ENCODE measurements at places on chromosomes 1 and 21.

DNA sequence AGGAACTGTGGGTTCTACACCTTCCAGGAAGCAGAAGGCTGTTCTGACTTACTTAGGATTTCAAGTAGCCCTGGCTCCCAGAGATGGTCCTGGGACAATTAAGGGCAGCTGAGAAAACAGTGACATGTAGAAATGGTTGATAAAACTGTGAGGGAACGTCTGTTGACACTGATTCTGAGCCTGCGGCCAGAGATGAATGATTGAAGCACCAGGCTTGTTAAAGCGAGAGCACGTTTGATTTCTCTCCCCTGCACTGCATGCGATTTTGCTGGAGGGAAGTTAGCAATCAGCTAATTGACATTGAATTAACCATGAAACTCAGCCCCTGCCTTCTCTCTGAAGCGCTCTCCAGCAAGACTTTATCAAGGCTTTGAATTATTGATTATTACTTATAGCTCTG lies 29.9 kb upstream of the POU3F1 start:
- DNase-seq = no peak

DNA sequence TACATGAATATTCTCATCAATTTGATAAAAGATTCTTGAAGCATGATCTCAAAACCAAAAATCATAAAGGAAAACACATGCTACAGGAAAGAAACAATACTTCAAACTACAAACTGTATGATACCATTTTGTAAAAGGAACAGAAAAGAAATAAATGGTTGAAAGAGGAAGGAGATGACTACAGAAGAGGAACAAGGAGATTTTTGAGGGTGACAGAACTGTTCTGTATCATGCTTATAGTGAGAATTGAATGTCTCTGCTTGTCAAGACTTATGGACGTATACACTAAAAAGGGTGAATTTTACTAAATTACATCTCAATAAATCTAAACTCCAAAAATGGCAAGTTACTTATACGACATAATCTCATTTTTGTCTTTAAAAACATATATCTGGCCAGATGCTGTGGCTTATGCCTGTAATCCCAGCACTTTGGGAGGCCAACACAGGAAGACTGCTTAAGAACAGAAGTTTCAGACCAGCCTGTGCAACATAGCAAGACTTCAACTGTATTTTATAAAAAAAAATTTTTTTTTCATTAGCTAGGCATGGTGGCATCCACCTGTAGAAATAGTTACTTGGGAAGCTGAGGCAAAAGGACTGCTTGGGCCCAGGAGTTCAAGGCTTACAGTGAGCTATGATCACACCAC lies 125.4 kb downstream of the EIF4G3 start:
- no peak for DNase-seq

- DNase-seq = no peak
Measured at GRCh38 chr1:228092342-228093049, 10.0 kb downstream of the ARF1 start.

- no peak for DNase-seq
Measured at GRCh38 chr1:100523038-100523652, 14.8 kb upstream of the GPR88 start.

DNA sequence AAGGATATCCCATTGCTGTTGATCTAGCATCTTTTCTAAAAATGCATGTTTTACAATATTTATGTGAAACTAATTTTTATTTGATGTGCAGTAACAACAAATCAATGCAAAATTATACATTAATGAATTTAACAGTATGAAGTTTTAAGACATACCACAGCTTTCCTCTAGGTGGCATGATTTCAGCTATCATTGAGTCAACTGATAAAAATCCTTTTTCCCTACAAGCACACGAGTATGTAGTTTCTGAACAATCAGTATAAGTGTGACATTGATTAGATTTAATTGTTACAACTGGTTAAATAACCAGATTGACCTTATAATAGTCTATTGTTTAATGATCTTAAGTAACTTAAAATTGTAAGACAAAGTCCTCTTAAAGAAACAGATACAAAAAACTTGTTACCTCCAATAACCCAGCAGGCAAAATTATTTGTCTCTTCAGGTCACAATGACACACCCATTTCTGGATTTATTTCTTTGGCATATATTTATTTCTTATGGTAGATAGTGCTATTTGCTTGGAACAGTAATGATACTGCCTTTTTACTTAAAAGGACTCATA lies 5.8 kb upstream of the TGFB2 start:
- DNase-seq = no peak

GRCh38 chr1:172638885-172639831 lies 19.7 kb upstream of the FASLG start:
- DNase-seq = peak; percentile 63

- no peak for DNase-seq
Measured at GRCh38 chr1:161402446-161402845, 34.8 kb upstream of the CFAP126 start.

- DNase-seq = no peak
Measured at GRCh38 chr1:11417162-11417561, 61.8 kb upstream of the DISP3 start.

DNA sequence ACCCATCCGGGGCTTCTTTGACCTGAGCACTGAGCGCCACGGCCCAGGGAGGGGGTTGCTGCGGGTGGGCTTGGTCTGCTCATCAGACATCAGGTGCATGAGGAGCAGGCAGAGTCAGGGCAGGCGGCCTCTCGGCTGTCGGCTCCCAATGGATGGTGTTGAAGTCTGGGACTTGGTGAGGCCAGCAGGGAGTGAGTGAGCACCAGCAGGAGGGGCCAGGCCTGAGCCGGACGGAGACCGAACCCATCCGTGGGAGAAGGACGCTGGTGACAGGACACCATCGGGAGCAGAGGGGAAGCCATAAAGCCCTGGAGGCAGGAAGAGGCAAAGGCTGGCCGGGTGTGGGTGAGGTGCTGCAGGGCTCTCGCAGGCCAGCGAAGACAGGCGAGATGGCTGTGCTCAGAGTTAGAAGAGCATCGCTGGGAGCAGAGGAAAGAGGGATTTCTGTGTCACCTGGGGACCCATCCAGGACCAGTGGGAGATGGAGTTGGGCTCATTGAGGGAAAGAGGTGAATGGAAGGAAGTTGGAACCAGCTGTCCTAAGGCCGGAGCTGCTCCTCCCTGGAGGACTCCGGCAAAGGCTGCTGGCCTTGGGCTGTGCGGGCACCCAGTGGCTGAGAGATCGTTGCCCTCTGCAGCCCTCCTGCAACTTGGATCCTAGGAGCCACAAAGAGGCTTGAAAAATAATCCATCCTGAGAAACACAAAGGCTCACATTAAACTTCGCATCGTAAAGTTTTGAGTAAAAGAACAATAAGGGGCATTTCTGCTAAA lies 49.9 kb downstream of the PDE9A start:
- no peak for DNase-seq

DNA sequence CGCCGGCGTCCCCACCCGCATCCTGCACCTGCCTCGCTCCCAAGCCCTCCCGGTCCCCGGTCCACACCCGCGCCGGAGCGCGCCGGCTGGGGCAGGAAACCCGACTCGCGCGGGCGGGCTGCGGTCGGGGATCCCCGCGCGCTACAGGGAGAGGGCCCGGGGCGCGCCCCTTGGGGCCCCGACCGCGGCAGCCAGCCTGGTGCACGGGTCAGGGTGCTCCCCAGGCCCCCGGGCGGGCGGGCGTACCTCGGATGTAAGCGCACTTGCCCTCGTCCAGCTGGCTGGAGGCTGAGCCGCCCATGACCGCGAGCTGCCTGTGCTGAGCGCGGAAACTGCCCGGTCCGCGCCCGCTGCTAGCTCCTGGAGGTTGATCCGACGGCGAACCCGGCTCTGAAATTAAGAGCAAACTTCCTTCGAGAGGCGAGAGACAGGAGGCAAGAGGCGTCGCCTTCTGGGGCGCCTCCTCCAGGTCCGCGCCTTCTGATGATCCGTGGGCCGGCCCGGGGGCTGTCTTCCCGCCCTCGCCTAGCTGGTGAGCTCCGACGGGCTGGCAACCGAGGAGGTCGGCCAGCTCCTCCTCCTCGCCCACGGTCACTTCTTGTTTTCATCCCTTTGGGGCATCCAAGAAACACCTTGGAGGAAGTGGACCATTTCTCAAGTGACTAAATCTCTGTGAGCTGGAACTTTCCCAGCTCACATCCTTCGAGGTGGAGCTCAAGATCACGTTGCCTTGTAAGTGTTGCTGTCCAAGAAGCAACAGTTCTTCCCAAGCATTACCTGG lies at the start of gene NIBAN1:
Gene NIBAN1 (minus strand): TSS at position 453 of the 781 bp plus-strand sequence. CDS start 152 bp downstream, at position 301.
- DNase-seq = peak; percentile 60

- no peak for DNase-seq
Measured at GRCh38 chr1:18530587-18531502, 50.1 kb downstream of the KLHDC7A start.

DNA sequence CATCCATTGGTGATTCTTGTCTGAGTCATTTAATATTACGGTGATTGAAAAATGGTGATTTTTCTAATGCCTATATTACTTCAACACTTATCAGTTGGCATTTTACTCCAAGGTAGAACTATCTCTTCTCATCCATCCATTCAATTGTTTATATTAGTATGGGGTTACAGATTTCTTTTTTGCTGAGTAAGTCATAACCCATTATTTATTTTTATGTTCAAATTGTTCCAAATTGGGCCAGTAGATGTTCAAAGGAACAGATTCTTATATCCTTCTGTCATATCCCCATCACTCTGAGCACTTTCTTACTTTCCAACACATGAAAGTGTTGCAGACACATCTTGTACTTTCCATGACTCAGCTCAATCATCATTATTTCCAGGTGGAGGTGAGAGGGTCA lies 466.8 kb upstream of the CAMK1G start:
- no peak for DNase-seq

DNA sequence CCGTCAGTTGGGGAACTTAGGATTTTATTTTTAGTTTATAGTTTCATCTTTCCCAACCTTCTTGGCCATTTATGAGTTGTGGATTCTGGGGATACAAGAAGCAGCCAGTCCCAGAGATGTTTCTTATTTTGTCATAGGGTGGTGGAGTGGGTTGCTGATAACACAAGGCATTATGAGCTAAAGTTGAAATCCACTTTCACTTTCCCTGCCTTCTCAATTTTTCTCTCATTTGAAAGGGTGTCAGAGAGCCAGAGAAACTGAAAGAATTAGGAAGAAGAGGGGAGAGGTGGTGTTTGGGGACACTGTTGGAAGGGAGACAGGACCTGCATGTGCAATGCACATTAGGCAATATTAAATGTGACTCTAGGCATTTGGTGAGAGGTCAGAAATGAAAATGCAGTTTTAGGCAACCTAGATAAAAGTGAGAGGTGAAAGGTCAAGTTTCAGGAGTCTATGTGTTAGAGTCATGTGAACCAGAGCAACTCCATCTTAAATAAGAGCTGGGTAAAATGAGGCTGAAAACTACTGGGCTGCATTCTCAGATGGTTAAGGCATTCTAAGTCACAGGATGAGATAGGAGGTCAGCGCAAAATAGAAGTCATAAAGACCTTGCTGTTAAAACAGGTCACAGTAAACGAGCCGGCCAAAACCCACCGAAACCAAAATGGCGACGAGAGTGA lies 71.1 kb upstream of the F3 start:
- DNase-seq = no peak

GRCh38 chr1:194042736-194043135 lies 856.3 kb upstream of the B3GALT2 start:
- DNase-seq = no peak

DNA sequence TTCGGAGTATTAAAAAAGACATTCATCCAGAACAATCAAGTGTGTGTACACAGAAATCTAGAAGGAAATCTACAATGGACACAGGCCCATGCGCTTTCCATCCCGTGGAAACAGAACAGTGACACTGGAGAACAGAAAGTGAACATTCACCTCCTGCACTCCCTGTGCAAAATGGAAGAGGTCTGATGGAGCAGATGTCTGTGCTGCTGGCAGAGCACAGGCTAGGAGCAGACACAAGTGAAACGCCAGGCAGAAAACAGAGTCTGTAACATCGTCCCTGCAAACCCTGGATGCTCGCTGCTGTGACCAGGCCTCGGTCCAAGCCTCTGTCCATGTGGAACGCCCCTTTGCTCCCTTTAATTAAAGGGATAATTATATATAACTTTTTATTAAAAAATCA lies 36.1 kb downstream of the SLC45A1 start:
- no peak for DNase-seq

GRCh38 chr1:192554904-192555303 lies 20.7 kb upstream of the RGS1 start:
- DNase-seq = no peak

GRCh38 chr1:182723200-182723599 lies 38.8 kb upstream of the RGS8 start:
- no peak for DNase-seq

DNA sequence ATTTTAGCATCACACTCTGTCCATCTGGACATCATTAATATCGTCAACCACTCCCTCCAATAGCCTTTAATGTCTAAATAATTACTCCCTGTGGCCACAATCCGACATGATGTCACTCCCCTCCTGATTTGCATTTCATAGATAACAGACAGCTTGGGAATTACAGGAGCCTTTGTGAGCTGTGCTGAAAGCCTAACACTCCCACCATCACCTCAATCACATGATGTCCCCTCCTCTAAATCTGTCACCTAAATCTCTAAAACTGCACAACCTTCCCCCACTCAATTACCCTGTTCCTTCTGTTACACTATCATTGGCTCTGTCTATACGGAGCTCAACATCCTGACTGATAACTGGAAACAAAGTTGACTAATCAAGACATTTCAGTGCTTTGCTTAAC lies 14.3 kb downstream of the NHLH2 start:
- DNase-seq = no peak

DNA sequence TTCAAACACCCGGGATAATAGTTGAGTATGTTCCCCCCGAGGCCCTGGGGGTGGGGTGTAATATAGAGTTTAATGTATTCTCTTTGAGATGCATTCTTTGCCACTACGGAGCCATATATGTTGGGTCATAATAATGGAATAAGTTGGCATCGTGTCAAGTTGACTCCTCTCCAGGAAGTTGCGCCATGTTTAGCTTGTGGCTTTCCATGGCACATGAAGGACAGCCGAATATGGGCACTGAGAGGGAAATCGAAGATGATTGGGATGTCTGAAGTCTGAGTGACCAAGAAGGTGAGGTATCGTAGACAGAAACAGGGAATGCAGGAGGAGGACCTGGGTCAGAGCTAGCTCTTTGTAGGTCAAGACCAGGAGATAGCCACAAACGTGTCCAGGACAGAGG lies 92.6 kb downstream of the PAX7 start:
- no peak for DNase-seq

DNA sequence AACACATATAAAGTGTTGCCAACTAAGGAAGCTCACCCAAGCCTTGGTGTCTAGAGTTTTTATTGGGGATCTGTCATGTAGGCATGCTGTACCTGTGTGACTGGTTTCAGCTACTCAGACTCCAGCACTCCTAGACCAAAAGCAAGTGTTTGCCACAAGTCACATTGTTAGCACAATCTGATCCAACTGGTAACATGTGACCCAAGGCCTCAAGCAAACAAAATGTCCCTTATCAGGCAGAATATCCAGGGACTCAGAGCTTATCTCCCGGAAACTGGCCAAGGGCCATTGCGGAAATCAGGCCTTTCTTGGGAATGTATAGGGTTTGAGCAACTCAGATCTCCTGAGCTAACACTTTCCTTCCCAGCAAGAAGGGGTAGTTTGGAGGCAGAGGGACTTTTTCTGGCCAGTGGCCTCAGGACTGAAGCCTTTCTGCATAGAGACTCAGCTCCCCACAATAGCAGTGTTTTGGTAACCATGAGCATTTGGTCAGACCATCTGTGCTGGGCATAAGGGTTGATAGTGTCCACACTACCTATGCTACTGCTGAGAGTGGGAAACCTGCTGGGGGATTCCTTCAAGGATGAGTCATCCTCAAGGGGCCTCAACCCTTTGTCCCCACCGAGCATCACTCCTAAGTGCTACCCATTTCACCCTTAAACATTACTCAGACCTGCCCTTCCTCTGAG lies 29.6 kb downstream of the NHLH2 start:
- DNase-seq = no peak

GRCh38 chr1:101308935-101309333 lies 72.1 kb downstream of the S1PR1 start:
- no peak for DNase-seq

GRCh38 chr1:211371406-211372105 lies 44.9 kb downstream of the TRAF5 start:
- DNase-seq = no peak
